ENCODE measurements at places on chromosomes 6 and 20.

GRCh38 chr6:73182021-73182607 lies 43.2 kb downstream of the KHDC1L start:
- peaks cover 2% of the 10 kb centered on the region for H3K4me1 ChIP-seq
- H3K36me3 ChIP-seq: no peaks in the 10 kb centered on the region
- DNase-seq: no peak

DNA sequence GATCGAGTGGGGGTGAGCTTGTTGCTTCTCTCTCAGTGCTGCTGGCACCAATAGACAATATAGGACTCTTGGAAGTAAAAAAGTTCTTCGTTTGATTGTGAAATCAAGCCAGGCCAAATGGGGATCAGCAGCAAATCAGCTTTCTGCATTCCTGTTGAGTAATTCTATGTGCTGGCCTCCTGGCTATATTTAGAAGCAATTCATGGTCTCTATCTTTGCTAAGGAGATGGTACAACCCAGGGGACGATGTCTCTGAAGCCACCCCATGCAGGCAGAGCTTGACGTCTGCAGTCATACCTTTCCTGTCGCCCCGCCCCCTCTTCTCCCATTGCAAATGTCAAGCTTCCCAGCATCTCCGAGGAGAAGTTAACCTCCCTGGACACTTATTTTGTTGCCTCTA lies 199.1 kb downstream of the SCP2D1 start:
- H3K27me3 ChIP-seq: no peaks in the 10 kb centered on the region
- H3K27ac ChIP-seq: no peak overlapping the region
- H3K4me1 ChIP-seq: no peaks in the 10 kb centered on the region
- H3K4me3 ChIP-seq: no peak overlapping the region

GRCh38 chr20:59250293-59250692 lies 50.1 kb upstream of the EDN3 start:
- H3K4me1 ChIP-seq: no peaks in the 10 kb centered on the region
- no peak overlapping the region for H3K27ac ChIP-seq
- no peaks in the 10 kb centered on the region for H3K27me3 ChIP-seq
- H3K36me3 ChIP-seq: no peaks in the 10 kb centered on the region
- H3K4me3 ChIP-seq: no peak overlapping the region

GRCh38 chr6:36688739-36689075 lies 8.9 kb upstream of the RAB44 start:
- H3K27ac ChIP-seq: no peak overlapping the region
- no peaks in the 10 kb centered on the region for H3K27me3 ChIP-seq
- no peaks in the 10 kb centered on the region for H3K4me1 ChIP-seq
- H3K36me3 ChIP-seq: peaks cover 20% of the 10 kb centered on the region
- H3K4me3 ChIP-seq: no peak overlapping the region

GRCh38 chr6:130769861-130770260 lies 57.3 kb upstream of the SMLR1 start:
- H3K27me3 ChIP-seq: no peaks in the 10 kb centered on the region
- no peak for DNase-seq
- H3K4me1 ChIP-seq: no peaks in the 10 kb centered on the region
- H3K27ac ChIP-seq: no peak overlapping the region
- no peak overlapping the region for H3K4me3 ChIP-seq

DNA sequence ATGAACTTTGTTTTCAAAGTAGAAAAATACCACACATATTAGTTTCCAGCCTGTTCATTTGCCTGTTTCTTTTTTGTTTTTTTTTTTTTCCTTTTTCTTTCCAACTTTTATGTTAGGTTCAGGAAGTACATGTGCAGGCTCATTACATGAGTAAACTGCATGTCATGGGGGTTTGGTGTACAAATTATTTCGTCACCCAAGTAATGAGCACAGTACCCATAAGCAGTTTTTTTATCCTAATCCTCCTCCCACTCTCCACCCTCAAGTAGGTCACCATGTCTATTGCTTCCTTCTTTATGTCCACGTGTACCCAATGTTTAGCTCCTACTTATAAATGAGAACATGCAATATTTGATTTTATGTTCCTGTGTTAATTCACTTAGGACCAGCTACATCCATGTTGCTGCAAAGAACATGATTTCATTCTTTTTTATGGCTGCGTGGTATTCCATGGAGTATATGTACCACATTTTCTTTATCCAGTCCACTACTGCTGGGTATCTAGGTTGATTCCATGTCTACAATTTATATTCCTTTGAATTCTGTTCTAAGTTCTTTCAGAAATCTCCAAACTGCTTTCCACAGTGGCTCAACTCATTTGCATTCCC lies 31.8 kb downstream of the SNX14 start:
- H3K27ac ChIP-seq: no peak overlapping the region
- no peaks in the 10 kb centered on the region for H3K36me3 ChIP-seq
- no peak overlapping the region for H3K4me3 ChIP-seq
- no peaks in the 10 kb centered on the region for H3K27me3 ChIP-seq

DNA sequence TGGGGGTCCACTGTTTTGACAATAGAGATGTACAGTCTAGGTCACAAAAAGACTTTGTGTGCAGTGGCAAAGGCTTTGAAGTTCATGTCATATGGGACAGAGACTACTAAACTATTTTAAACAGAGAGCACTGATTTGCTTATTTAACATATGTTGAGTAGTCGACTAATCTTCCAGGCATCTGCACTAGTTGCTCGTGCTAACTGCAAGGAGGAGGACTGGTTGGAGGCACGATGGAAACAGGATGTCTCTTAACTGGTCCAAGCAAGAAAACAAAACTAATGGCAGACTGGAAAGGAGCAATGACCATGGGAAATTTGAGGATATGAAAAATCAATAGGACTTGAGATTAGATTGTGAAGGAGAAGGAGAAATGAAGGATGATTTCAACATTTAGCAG lies 28.5 kb upstream of the ERVFRD-1 start:
- no peaks in the 10 kb centered on the region for H3K27me3 ChIP-seq
- H3K27ac ChIP-seq: no peak overlapping the region
- DNase-seq: no peak
- H3K4me3 ChIP-seq: no peak overlapping the region

All from kidney (tissue), 22 donors.